ENCODE measurements at places on chromosomes 2 and 18. TPM values are rescaled to one million over a fixed set of nuclear protein-coding genes. Genes with fewer than 3 reads are reported as not detected.

EFR3B gene
- total RNA-seq: 7.9 TPM

ERBB4 gene
- total RNA-seq: 0.32 TPM

GRCh38 chr18:72940986-72941385, 73.2 kb upstream of the NETO1 start:
- DNase-seq: no peak

DNA sequence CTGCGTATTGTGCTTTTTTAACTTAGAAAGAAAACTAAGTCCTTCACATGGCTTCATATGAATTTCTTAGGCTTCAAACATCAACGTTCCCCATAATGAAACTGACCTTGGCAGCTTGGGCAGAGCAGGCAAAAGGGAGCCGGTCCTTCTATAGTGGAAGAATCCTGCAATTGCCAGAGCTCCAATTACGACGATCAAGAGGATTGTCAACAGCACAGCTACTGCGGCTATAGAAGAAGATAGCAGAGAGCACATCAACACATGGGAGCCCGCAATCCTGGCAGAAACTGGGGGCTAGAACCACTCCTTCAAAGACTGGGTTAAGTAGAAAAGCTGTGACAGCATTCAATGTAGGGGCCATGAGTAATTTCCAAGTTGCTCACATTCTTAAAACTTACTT, 69.8 kb downstream of the DHRS9 start:
- no peak for DNase-seq

DNA sequence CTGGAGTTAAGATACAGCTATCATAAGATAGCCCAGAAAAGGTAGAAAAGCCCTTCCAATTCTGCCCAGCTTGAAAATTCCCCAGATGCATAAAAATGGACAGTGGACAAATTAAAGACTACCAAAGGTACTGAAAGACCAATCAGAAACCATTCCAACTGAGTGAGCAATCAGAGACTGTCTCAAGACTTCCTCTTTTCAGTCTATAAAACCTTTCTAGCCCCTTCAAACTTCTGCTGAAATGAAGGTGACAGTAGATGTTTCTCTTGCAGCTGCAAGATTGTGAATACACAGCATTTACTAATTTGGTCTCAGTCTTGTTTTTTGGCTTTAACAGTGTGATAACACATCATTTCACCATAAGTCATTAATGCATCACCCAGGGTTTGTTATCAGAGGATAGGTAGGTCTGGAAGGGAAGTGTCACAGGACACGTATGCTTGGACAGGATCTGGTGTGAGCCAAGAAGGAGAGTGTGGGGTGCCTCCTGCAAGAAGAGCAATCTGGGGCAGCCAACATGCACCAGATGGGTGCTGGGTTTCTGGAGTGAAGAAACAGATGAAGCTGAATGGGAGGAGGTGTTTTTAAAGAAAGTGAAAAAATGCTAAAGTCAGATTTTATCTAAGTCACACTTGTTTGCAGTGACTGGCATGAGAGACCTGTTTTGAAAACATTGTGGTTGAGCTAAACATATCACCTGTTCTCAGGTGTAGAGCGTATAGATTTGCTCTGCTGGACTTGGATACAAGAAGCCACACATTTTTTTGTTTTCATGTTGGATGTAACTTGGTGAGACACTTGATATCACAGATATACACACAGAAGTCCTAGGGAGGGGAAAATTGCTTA, 75.3 kb upstream of the DDX18 start:
- no peak for DNase-seq

GRCh38 chr2:144475044-144475443, 44.9 kb downstream of the ZEB2 start:
- no peak for DNase-seq

DNA sequence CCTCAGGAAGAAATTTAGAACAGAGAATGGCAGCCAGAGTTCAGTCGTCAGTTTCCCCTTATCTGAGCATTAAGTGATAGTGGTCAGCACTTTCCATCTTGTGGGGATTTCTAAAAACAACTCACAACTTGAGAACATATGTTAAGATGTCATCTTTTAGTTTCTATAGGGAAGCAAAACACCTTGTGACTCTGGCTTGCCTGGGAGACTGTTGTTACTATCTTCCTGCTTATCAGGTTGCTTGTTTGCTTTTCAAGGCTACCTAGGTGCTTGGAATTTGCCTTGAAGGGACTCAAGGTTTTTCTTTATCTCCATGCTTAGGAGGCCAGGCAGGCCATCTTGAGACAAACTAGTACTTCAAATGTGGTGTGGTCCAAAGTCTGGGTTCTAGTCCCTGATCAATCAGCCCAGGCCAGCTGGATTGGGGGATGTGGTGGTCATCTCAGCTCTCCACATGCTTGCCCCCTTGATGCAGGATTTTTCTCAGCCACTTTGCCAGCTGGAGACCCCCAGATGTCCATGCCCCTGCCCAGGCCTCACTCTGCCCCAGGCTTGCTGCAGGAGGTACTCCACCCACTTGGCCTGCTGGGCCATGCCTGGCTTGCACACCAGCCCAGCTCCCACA, 125.9 kb downstream of the LYPD1 start:
- DNase-seq: no peak
